Stimulated activated memory B cell treated with anti-CD40 and anti-IgM and Interleukin-4, amounts not matched to agents 10 μg/mL and 1 μg/mL and 100 μg/mL, for 72 hours (primary cell): ENCODE measurements at places on chromosomes 3 and 15.

- H3K4me3 ChIP-seq, result peak overlapping the region; percentile 22
- H3K4me1 ChIP-seq, result peaks cover 29% of the 10 kb centered on the region
- no peak for ATAC-seq
- H3K27me3 ChIP-seq, result no peaks in the 10 kb centered on the region
Observed at GRCh38 chr3:187102073-187102634, 37.1 kb downstream of the RPL39L start.

GRCh38 chr15:39720621-39721611 lies 61.7 kb downstream of the FSIP1 start:
- H3K36me3 ChIP-seq, result no peaks in the 10 kb centered on the region
- H3K27ac ChIP-seq, result no peak overlapping the region
- H3K4me3 ChIP-seq, result no peak overlapping the region
- H3K27me3 ChIP-seq, result no peaks in the 10 kb centered on the region
- no peak for ATAC-seq

DNA sequence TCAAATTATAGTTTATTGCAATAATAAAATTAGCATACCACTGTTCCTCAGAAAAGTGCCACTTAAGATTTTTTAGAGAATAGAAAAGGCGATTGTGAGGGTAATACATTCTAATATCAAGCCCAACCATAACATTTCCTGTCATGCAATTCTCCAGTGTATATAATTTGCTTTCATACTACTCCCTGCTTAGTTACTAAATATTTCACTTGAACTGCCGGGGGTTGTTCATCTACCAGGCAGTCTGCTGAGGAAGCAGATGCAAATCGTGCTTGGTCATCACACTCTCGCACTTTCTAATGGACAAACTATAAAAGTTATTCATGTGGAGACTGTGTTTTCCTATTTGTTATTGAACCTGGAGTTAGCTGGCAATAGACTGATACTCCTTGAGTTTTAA lies 645.6 kb upstream of the CBLB start:
- no peak overlapping the region for H3K27ac ChIP-seq
- ATAC-seq, result no peak
- H3K4me3 ChIP-seq, result no peak overlapping the region
- H3K27me3 ChIP-seq, result no peaks in the 10 kb centered on the region

DNA sequence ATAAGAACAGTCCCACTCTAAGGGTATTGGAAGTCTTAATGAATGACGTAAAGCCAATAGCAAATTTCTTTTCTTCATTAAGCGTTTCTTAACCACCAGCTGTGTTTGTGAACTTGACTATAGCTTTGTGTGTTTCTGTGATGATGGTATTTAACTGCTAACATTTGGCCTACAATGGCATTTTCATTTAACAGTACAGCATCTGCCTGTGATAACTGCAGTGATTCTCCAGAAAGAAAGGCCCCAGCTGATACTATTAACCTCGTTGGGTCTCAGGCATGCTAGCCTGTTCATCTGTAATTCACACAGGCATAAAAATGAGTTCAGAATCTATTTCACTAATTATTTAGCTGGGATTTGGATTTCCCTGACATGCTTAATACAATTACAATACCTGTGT lies 121.9 kb downstream of the NECTIN3 start:
- no peaks in the 10 kb centered on the region for H3K27me3 ChIP-seq
- no peak overlapping the region for H3K27ac ChIP-seq
- no peaks in the 10 kb centered on the region for H3K4me1 ChIP-seq
- ATAC-seq, result no peak

GRCh38 chr15:84947947-84948830 lies 33.5 kb upstream of the PDE8A start:
- H3K27ac ChIP-seq, result no peak overlapping the region
- no peaks in the 10 kb centered on the region for H3K4me1 ChIP-seq
- no peaks in the 10 kb centered on the region for H3K36me3 ChIP-seq
- peaks cover 33% of the 10 kb centered on the region for H3K27me3 ChIP-seq

DNA sequence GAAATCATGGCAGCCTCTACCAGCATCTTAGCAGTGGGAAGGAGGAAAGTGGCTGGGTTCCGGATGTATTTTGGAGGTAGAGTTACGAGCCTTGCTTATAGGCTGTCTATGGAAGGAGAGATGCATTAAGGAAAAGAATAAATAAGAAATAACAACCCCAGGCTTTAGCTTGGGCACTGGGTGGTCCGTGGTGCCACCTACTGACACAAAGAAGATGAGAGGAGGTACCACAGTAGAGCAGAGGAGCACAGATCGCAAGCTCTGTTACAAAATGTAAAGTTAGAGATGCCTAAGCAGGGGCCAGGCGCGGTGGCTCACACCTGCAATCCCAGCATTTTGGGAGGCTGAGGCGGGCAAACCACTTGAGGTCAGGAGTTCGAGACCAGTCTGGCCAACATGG lies 74.8 kb downstream of the TMEM39A start:
- H3K4me1 ChIP-seq, result no peaks in the 10 kb centered on the region
- no peaks in the 10 kb centered on the region for H3K27me3 ChIP-seq
- peaks cover 67% of the 10 kb centered on the region for H3K36me3 ChIP-seq
- no peak overlapping the region for H3K27ac ChIP-seq
- no peak for ATAC-seq
- H3K4me3 ChIP-seq, result no peak overlapping the region

GRCh38 chr3:160684368-160684740 lies 7.4 kb downstream of the ARL14 start:
- no peak overlapping the region for H3K4me3 ChIP-seq
- no peaks in the 10 kb centered on the region for H3K4me1 ChIP-seq
- no peaks in the 10 kb centered on the region for H3K27me3 ChIP-seq
- H3K27ac ChIP-seq, result no peak overlapping the region
- H3K36me3 ChIP-seq, result no peaks in the 10 kb centered on the region
- no peak for ATAC-seq

DNA sequence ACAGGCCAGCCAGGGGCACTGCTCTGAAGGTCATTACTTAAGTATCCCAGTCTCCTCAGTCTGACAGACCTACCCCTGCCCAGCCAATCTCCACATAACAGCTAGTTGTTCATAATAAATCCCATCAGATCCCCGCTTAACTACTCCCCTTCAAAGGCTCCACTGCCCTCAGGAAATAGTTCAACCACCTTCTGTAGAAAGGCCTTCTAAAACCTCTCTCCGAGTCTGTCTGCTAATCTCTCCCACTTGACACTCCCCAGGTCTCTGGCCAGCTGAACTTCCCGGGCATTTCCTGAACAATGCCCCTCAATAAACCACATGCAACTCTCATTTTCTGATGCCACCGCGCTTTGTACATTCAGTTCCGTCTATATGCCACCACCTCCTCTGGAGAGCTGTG lies 6.0 kb downstream of the PRC1 start:
- H3K4me1 ChIP-seq, result peaks cover 33% of the 10 kb centered on the region
- peak overlapping the region; percentile 40 for H3K27ac ChIP-seq
- ATAC-seq, result no peak
- no peaks in the 10 kb centered on the region for H3K27me3 ChIP-seq
- H3K4me3 ChIP-seq, result peak overlapping the region; percentile 13

GRCh38 chr3:57951066-57951882 lies 56.9 kb upstream of the FLNB start:
- no peak overlapping the region for H3K4me3 ChIP-seq
- no peak for ATAC-seq
- no peak overlapping the region for H3K27ac ChIP-seq
- H3K4me1 ChIP-seq, result no peaks in the 10 kb centered on the region

- no peak overlapping the region for H3K27ac ChIP-seq
- H3K4me1 ChIP-seq, result no peaks in the 10 kb centered on the region
- H3K36me3 ChIP-seq, result no peaks in the 10 kb centered on the region
- H3K27me3 ChIP-seq, result no peaks in the 10 kb centered on the region
Observed at GRCh38 chr3:96960661-96961330, 146.4 kb downstream of the EPHA6 start.

DNA sequence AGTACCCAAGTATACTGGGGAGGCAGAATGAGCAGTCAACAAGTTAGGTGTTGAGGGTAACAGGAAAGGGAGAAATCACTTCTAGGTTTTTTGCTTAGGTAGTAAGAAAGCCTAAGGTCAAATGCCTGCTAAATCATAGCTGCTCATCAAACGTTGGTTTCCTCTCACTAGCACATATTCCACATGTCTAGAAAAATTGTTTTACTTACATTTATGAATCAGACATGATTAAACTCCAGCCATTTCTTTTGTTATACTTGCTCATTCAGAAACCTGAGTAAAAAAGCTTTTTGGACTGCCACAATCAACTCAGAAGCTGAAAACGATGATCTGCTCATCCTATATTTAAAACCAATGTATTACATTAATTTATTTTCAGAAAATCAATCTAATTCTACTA lies 40.2 kb downstream of the SLC9A9 start:
- H3K27ac ChIP-seq, result no peak overlapping the region
- H3K27me3 ChIP-seq, result no peaks in the 10 kb centered on the region

GRCh38 chr15:37014137-37014536 lies 86.2 kb downstream of the MEIS2 start:
- no peaks in the 10 kb centered on the region for H3K27me3 ChIP-seq
- no peaks in the 10 kb centered on the region for H3K4me1 ChIP-seq
- H3K27ac ChIP-seq, result no peak overlapping the region
- no peaks in the 10 kb centered on the region for H3K36me3 ChIP-seq
- H3K4me3 ChIP-seq, result no peak overlapping the region

DNA sequence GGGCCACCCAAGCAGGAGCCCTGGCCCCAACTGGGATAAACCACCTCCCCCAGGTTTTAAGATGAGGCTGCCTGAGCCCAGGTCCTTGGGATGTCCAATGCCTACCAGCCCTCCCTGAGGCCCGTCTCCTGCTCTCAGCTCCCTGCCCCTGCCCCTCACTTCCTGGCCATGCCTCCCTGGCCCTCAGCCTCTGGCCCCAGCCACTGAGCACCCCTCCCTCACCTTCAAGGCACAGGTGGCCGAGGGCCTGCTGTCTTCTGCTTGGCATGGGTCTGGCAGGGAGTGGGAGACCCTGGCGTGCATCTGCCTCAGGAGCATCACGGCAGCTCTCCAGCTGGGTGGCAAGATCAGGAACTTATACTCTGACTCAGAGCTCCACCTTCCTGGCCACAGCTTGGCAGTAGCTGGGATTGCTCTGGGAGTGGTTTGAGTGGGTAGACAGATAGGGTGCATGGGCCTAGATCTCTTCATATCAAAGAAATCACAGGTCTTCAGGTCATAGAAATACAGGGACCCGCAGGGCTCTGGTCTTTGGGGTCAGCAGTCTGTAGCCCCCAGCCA lies at the start of gene PLA2G4E:
PLA2G4E (minus strand) TSS at position 330 of the 561 bp plus-strand sequence; CDS start at position 318, 12 bp downstream.
- H3K27me3 ChIP-seq, result peaks cover 17% of the 10 kb centered on the region
- no peak within 1 kb of the TSS for H3K27ac ChIP-seq
- no peak for ATAC-seq
- H3K36me3 ChIP-seq, result no peaks in the 10 kb centered on the region

DNA sequence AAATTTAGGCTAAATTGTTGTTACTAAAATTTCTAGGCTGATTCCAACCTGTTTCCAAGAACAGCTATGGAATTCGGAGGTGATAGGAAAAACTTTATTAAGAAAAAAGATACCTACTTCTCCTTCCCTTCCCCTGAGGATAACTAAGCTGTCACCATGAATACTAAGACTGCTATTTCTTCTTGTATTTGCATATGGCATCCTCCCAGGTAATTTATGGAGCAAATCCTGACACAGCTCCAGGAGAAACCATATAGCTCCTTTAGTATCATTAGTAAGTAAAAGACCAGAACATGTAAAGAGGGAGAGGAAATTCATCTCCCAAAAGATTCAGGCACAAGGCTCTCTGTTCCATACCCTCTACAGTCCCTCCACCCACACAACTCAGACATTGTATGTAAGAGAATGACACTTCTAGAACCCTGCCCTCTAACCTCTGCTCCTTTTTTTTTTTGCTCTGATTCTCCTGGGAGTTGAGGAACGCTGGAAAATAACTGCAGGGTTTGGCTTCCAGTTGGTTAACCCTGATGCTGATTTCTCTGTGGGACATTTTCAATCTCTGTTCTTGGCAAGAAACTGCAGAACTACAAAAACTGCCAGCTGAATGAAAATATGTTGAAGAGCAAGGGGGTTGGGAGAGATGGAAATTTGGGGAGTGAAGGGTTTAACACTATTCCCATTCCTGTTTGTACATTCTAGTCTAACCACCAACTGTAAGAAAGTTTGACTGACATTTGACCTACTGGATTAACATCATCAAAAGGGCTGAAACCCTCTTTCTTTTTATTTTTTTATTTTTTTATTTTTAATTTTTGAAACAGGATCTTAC lies 14.2 kb upstream of the MAGI1 start:
- ATAC-seq, result no peak
- H3K4me3 ChIP-seq, result no peak overlapping the region
- no peak overlapping the region for H3K27ac ChIP-seq
- H3K4me1 ChIP-seq, result no peaks in the 10 kb centered on the region
- H3K36me3 ChIP-seq, result no peaks in the 10 kb centered on the region

GRCh38 chr3:132623646-132624045 lies 26.6 kb downstream of the ACKR4 start:
- H3K4me3 ChIP-seq, result no peak overlapping the region
- H3K27me3 ChIP-seq, result no peaks in the 10 kb centered on the region
- H3K4me1 ChIP-seq, result peaks cover 8% of the 10 kb centered on the region
- peaks cover 50% of the 10 kb centered on the region for H3K36me3 ChIP-seq

GRCh38 chr15:41695750-41696436 lies 35.7 kb downstream of the MGA start:
- peak overlapping the region; percentile 57 for H3K27ac ChIP-seq
- ATAC-seq, result peak; percentile 100
- peaks cover 19% of the 10 kb centered on the region for H3K36me3 ChIP-seq
- peaks cover 52% of the 10 kb centered on the region for H3K4me1 ChIP-seq

DNA sequence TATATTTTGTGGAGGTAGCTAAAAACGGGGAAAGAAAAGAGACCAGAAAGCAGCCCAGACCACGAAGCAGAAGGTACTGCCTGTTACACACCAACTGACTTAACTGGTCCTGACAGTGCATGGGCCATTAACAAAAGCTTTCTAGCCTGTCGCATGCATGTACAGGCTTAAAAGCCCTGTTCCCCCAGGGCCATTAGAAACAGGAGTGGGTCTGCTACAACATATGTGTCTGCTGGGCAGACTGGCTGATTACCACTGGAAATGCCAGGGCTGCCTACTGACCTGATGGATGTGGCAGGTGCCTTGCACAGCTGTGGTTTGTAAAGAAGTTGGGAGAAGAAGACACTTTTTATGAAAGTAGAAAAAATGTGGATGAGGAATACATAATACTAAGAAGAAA lies 137.4 kb downstream of the GAP43 start:
- H3K36me3 ChIP-seq, result no peaks in the 10 kb centered on the region
- H3K4me1 ChIP-seq, result no peaks in the 10 kb centered on the region
- no peak for ATAC-seq
- H3K4me3 ChIP-seq, result no peak overlapping the region
- no peak overlapping the region for H3K27ac ChIP-seq
- H3K27me3 ChIP-seq, result no peaks in the 10 kb centered on the region

- no peaks in the 10 kb centered on the region for H3K4me1 ChIP-seq
- no peak overlapping the region for H3K27ac ChIP-seq
- no peaks in the 10 kb centered on the region for H3K27me3 ChIP-seq
- no peak for ATAC-seq
- no peaks in the 10 kb centered on the region for H3K36me3 ChIP-seq
Observed at GRCh38 chr3:82114589-82114988, 353.1 kb upstream of the GBE1 start.
